ENCODE measurements at places on chromosomes 13 and 19.

GRCh38 chr19:18017275-18018083 lies 9.5 kb downstream of the ARRDC2 start:
- DNase-seq, result no peak

DNA sequence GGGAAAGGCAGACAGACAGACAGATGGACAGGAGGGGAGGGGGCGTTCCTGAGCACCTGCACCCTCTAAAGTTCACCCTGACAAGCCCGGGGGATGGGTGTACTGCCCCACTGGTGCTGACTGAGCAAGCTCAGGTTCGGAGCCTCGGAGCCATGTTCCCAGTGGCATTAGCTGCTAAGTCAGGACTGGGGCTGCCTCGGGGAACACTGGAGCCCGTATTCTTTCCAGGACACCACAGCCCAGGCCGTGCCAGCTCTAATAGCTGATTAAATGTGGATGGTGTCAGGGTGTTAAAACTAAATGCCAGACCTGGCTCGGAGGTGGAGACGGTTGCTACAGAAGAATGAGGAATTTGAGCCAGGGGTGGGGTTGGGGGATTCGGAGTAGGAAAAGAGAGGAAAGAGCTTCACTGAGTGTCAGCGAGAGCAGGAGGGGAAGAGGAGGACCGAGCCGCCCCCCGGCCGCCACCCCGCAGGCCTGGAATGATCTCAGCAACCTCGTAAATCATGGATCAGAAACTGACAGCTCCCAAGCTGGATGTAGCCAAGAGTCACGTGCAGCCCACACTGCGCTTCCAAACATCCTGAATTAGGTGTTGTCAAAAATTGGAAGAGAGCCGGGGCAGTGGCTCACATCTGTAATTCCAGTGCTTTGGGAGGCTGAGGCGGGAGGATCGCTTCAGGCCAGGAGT lies 10.4 kb downstream of the MAP2K2 start:
- no peak for DNase-seq

- DNase-seq, result no peak
These were observed 195.6 kb upstream of the MIR17HG start for GRCh38 chr13:91151921-91152320.

DNA sequence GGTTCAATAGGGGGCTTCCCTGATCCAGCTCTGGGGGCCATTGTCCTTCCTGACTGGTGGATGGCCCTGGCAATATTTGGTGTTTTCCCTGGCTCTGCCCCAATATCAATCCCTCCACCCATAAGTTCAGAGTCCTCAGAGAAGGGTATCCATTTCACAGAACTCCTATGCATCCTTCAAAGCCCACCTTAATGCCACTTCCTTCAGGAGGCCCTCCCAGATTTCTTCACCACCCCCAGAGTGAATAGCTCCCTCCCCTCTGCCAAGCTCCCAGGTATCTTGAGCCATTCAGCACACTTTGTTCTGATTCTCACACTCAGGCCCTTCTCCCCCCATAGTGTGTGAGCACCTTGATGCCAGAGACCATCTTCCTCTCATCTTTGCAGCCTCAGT lies 5.8 kb downstream of the PPP1R14A start:
- DNase-seq, result no peak

GRCh38 chr19:18840288-18841267 lies 8.8 kb downstream of the UPF1 start:
- no peak for DNase-seq

DNA sequence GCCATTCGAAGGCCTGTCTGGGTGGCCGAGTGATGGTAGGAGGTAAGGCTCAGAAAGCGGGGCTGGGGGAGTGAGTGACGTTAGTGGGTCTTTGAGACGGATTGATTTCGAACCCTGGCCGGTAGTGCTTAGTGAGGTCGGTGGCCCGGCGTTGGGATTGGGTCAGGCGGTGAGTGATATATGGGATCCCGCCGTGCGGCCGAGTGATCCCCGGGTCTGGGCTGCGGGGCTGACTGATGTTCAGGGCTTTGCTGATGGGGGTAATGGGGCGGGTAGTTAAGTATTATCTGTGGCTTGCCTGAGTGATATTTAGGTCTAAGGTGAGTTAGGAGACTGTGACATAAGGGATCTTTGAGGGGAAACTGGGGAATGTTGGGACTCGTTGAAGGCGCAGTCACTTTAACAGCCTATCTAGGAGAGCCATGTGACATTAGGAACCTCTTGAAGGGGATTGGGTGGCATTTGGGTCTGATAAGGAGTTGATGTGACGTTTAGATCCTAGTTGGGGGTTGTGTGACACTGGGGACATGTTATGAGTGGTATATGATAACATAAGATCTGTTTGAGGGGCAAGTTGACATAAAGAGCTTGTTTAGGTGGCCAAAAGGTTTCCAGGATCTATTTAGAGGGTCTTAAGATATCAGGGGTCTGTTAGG lies 543 bp downstream of the PSMC4 start:
- no peak for DNase-seq

- DNase-seq, result peak; percentile 77
These were observed 4.7 kb upstream of the MYBPC2 start for GRCh38 chr19:50427997-50428425.

DNA sequence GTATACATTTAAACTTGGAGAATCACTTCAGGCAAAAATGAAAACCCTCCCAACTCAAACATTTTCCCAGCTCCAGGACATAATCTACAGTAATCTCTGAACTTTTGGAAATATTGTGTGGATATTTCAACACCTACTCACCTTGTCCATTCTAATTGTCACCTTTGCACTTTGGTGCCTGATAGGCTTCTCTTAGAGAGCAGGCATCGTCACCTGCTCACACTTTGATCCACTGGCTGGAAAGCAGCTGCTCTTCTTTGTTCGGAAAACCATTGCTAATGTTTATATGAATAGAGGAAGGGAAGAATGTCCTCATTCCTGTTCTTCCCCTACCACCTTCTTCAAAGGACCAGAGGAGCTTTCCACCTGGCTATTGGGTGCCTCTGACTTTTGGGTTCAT lies 411.2 kb downstream of the FGF9 start:
- DNase-seq, result no peak

DNA sequence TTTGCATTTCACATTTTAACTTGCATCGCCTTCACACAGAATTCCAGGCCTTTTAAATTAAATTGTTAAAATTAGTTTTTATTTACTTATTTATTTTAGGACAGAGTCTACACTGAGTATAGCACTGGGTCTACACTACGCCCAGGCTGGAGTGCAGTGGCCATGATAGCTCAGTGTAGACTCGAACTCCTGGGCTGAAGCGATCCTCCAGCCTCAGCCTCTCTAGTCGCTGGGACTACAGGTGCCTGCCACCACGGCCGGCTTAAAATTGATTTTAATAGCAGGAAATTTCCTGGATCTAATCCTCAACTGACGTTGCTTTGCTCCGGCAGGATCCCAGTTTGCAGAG lies 301 bp upstream of the ZNF610 start:
- no peak for DNase-seq

DNA sequence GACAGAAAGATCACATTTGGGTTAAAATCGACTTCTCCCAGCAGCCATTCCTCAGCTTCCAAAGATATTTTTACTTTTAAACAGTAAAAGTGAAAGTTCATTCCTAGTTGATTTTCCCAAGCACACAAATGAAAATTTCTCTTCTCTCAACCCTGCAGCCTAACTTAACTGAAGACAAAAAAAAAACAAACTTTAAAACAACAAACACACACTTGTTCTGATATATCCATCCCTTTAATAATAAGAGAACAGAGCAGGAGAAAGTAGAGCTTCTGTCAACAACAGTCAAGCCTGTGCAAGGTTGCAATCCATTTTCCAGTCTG lies 72.9 kb downstream of the STK24 start:
- DNase-seq, result no peak

DNA sequence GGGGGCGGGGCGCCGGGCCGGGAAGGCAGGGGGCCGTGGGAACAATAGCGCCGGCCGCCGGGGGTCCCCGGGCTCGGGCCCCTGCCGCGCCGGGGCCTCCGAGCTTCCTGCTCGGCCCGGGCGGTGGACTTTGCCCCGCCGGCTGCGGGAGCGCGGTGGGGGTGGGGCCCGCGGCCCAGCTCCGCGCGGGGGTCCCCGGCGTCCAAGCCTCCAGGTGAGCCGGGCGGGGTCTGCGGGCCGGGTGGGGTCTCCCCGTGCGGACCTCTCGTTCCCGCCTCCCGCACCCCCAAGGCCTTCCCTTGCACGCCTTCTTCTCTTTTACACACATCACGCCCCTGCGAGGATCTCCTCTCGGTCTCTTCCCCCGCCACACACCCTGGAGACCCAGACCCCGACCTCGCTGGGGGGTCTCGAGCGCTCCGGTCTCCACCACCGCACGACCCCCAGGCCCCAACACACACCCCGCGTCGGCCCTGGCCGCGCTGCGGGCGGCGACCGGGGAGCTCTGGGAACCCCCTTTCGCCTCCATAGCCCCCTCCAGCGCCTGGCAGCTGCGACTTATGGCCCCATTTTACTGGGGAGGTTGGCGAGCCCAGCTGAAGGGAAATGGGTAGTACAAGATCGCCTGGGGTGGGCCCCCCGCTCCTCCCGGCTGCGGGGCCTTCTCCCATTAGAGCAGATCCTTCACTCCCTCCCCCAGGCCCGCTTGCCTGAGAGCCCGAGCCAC lies 711 bp downstream of the CAMSAP3 start:
- no peak for DNase-seq

GRCh38 chr13:88701551-88701950 lies 1030.4 kb downstream of the SLITRK5 start:
- no peak for DNase-seq

- DNase-seq, result no peak
These were observed 26.7 kb downstream of the ERCC5 start for GRCh38 chr13:102872531-102872930.

DNA sequence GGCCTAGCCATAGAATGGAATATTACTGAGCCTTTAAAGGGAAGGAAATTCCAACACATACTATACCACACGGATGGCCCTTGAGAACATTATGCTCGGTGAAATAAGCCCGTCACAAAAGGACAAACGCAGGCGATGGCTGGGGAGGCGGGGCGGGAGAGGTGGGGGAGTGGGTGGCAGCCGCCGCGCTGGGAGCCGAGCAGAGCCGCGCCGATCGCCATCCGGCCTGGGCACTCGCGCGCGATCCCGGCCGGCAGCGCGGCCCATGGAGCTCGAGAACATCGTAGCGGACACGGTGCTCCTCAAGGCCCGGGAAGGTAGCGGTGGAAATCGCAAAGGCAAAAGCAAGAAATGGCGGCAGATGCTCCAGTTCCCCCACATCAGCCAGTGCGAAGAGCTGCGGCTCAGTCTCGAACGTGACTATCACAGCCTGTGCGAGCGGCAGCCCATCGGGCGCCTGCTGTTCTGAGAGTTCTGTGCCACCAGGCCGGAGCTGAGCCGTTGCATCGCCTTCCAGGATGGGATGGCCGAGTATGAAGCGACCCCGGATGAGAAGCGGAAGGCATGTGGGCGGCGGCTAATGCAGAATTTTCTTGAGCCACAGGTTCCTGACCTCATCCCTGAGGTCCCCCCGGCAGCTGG lies 140.1 kb downstream of the ZDHHC20 start:
- no peak for DNase-seq
